Liver (tissue), 10 donors: ENCODE measurements at places on chromosomes 6 and 20. TPM values are rescaled to one million over a fixed set of nuclear protein-coding genes. Genes with fewer than 3 reads are reported as not detected.

DNA sequence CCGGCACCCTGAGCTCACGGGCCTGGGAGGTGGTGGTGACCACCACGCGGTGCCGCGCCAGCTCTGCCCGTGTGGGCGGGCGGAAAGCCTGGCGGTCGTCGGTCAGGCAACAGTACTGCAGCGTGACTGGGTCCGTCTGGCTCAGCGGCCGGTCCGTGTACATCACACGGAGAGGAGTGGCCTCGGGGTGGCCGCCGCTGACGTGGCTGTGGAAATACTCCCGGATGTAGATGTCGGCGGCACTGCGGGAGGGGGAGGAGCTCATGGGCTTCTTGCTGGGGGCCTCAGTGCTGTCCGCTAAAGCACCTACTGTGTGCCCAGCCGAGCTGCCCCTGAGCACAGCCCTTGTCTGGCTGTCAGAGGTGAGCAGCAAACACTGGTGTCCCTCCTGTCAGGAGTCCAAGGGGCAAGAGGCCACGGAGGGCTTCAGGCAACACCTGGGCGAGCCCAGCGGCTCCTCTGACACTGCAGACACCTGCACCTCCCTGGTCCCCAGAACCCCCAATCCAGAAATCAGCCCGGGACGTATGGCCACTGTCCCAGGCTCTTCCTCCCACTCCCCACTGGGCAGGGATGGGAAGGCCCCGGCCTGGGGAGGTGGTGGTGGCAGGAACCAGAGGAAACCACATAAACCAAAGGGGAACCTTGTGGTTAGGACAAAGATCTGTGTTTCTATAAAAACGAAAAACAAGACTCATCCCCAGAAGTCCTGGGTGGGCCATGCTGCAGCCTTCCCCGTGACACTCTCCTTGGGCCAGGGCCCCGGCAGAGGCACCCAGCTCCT lies 6.5 kb downstream of the HELZ2 start:
- no peak overlapping the region for H3K27ac ChIP-seq
- H3K36me3 ChIP-seq = peaks cover 13% of the 10 kb centered on the region
- H3K4me3 ChIP-seq = no peak overlapping the region
- H3K27me3 ChIP-seq = no peaks in the 10 kb centered on the region
- no peak for DNase-seq

DNA sequence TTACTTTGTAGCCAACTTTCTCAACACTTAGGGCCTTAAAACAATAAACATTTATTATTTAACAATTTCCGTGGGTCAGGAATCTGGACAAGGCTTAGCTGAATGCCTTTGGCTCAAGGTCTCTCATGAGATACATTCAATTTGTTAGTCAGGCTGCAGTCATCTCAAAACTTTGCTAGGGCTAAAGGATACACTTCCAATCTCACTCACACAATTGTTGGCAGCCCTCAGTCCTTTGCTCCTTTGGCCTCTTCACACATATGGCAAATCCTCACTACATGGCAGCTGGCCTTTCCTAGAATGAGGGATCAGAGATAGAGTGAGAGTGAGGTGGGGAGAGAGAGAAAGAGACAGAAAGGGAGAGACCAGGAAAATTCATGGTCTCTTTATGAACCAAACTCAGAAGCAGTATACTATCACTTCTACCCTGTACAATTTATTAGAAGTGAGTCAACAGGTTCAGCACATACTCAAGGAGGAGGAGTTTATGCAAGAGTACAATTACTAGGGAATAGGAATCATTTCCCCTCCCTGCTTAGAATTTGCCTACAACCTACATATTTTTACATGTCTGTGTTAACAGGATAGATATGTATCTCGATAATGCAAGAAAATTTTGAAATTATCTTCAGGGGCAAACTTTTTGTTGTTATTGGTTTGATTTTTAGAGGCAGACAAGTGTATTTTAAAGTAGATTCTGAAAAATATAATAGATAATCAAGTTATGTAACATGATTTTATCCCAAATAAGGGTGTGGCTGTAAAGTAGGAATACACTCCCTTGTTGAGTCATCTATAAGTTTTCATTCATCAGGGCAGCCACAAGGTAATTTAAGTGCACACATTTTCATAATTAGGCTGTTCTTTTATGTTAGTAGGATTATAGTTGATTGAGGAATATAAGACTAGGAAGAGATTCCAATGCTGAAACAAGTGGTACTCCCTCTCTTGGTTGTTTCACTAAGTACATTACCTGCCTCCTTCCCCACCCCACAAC lies 85.9 kb upstream of the HMGCLL1 start:
- H3K27me3 ChIP-seq = no peaks in the 10 kb centered on the region
- H3K4me3 ChIP-seq = no peak overlapping the region
- no peak for DNase-seq
- no peak overlapping the region for H3K27ac ChIP-seq
- no peaks in the 10 kb centered on the region for H3K4me1 ChIP-seq
- H3K36me3 ChIP-seq = no peaks in the 10 kb centered on the region

The FAM217A gene
- total RNA-seq = not detected

The SLC44A4 gene
- 0.17 TPM for total RNA-seq

The POU3F2 gene
- total RNA-seq = not detected

The UST gene
- total RNA-seq = 2.7 TPM
